NCI-H774 (cell line): ENCODE measurements at places on chromosomes 5 and 9.

- DNase-seq = peak; percentile 1
Measured at GRCh38 chr5:68015381-68016302, 199.9 kb upstream of the PIK3R1 start.

DNA sequence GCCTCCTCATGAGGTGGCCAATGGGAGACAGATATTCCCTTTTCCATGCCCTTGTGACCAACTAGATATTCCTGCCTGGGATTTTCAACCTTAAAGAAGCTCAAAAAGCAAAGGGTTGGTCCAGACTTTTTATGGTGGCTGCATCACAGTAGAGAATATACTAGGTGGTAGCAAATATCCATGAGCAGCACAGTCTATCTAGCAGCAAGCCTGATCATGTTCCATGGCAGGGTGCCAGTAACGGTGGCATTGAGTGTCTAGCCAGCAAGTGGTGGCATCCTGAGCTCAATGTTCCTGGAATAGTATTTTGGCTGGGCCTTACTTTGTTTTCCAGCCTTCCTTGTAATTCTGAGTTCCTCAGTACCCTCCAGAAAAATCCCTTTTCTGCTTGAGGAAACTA, 25.8 kb downstream of the CDC25C start:
- no peak for DNase-seq

DNA sequence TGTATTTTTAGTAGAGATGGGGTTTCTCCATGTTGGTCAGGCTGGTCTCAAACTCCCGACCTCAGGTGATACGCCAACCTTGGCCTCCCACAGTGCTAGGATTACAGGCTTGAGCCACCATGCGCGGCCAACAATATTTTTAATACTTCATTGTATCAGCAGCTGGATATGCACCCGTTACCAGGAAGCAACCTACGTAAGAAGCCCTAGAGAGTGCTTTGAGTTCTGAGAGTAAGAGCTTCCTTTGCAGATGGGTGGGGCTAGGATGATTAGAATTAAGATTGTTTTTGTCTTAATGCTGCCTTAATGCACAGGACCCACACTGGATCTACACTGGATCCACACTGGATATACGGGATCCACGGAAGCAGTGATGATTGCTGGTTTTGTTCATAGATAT, 123.9 kb upstream of the ABCA1 start:
- no peak for DNase-seq

GRCh38 chr9:120701248-120701647, 13.0 kb downstream of the MEGF9 start:
- no peak for DNase-seq

DNA sequence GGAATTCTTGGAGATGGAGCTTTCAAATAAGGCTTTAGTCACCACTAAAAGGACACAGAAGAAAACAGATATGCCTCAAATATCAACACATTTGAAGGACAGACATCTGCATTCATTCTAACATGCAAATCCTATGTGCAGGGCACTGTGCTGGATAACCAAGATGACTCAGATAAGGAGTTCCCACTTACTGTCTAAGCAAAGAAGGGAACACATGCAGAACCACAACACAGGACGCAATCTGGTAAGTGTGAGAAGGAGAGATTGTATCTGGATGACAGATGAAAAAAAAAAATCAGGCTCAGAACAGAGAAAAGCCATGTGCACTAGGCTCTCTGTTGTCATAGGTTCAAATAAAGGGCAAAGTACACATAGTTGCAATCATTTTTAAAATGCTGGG, 42.5 kb downstream of the ELAVL2 start:
- no peak for DNase-seq

DNA sequence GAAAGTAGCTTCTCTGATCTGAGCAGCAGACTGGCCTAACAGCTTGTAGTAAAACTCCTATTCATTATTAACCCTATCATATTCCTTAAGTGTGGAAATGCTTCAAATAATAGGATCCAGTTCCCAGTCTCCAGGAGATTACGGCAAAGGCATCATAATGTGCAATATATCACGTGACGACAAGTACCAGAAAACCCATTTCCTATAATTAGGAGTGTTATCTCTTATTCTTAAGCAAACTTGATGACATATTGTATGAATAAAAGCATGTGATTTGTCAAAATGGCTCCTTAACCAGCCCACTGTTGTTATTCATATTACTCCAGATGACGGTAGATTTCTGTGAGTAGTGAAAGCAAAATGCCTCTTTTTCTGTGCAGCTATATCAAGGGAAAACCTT, 2.9 kb downstream of the SV2C start:
- DNase-seq = no peak

GRCh38 chr5:73727470-73727869, 101.5 kb downstream of the ARHGEF28 start:
- DNase-seq = no peak

DNA sequence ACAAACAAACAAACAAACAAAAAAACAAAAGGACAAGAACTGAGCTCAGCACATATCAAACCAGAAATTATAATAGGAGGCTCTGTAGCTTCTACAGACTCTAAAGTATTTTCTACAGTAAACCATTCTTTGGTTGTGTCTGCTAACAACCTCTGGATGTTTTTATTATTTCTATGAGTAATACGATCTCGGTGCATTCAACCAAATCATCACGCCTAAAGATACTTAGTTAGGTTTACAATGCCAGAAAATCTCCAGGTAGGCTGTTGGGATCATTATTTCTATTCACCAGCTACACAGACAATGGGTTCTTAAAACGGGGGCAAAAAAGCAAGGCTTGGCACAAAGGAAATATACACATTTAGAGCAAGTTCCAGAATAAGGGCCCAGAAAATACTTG, 41.6 kb upstream of the ALDOB start:
- DNase-seq = no peak

DNA sequence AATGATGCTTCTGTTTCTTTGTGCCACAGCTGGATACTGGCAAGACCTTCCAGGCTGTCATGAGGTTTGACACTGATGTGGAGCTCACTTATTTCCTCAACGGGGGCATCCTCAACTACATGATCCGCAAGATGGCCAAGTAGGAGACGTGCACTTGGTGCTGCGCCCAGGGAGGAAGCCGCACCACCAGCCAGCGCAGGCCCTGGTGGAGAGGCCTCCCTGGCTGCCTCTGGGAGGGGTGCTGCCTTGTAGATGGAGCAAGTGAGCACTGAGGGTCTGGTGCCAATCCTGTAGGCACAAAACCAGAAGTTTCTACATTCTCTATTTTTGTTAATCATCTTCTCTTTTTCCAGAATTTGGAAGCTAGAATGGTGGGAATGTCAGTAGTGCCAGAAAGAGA, 65.5 kb downstream of the ACO1 start:
- no peak for DNase-seq

- no peak for DNase-seq
Measured at GRCh38 chr9:17651725-17652124, 72.9 kb downstream of the SH3GL2 start.

DNA sequence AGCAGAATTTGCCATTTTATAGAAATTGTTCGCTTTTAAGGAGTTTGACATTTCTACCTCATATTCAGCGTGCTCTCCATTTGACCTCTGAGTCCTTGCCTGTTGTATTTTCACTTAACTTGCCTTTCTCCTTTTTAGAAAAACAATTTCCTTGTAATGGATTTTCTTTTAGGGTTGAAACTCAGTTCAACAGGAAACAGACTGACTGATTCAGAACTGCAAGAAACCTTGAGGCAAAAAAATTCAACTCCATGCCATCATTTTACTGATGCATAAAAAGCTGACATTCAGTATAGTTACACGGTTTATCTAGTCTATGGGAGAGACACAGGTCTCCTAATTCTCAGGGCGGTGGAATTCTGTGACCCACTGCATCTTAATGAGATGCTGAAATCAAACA, 59.8 kb downstream of the MRPS30 start:
- no peak for DNase-seq

DNA sequence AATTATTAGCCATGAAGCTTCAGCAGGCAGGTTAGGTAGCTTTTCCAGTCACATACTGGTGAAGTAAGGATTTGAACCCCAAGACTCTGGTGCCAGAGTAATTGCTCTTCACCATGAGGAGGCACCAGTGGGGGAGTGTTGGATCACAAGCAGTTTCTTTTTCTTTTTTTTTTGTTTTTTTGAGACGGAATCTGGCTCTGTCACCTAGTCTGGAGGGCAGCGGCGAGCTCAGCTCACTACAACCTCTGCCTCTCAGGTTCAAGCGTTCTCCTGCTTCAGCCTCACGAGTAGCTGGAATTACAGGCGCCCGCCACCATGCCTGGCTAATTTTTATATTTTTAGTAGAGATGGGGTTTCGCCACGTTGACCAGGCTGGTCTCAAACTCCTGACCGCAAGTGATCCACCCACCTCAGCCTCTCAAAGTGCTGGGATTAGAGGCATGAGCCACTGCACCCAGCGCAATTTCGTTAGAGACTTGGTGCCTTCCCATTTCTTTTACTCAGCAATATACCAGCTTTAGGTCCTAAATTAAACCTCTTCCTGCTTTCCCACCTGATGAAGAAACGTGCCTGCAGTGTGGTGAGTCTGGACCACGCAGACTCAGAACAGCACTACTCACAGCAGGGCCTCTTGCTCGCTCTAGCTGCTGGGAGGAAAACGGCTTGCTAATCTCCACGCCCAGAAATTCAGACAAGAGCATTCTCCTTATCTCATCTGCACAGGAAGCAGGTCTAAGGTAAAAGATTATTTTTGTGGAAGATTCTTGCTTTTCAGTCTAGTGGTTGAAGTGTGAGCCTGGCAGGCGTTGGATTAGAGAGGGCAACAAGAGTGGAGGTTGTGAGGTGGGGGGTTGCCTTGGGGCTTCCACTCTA, at the start of gene S100Z:
TSS of gene S100Z (plus strand) at position 596 of the 873 bp plus-strand sequence. CDS start 25,346 bp downstream, outside the sequence.
- DNase-seq = no peak

DNA sequence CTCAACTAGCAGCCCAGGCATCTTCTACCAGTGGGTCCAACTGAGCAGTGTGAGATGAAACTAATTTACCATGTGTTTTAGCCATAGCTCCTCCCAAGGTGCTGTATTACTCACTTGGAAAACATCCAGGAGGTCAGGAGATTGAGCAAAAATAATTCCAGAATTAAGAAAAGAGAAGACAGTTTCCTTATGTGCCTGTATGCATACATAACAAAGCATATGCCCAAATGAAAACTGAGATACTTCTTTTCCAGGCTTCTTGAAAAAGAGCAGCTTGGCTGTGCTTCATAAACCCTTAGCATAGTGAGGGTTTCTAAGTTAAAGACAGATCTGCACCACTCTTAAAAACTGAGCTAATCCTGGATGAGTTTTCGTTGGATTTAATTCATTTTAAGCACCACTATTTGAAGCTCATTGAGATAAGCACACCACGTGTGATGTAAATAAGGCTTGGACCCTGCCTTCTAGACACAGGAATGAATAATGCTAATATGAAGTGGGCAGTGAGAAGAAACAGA, 119.4 kb downstream of the ADAMTS12 start:
- no peak for DNase-seq

DNA sequence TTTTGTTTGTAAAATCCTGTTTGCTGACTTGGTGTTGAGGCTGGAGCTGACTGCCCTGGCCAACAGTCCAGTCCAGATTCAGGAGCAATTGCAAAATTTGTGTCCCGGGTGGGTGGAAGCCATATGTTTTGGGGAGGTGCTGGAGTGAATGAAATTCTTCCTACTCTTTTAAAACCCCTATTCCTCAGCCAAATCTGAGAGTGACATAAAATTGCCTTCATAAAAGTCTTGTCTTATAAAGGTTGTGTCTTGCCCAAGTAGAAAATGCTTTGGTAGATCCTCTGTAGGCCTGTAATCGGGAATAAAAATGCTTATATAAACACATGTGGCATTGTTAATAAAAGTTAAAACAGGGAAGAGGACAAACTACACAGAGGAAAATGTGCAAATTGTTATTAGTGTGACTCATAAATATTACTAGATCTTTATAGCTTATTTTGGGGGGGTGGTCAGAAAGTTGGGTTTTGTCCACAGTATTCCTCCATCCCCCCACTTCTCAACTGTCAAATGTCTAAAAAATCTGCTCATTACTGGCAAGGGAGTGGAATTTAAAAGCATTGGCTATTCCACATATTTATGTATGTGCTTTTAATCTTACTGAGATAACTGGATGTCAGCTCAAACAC, 45.6 kb downstream of the NNT start:
- no peak for DNase-seq

DNA sequence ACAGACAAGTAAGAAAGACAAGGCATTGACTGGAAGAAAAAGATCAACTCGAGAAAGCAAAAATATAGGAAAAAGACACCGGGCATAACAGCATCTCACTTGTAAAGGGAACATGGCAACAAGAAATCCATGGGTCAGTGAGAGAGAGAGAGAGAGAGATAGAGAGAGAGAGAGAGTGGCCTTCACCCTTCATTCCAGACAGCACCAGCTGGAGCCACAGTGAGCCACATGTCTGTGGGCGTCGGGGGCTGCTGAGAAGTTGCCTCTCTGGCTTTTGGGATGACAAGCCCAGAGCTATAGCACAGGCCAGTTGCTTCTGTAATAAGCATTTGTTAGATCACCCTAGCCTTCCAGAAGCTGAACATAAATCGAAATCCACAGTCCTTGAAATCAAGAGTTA, 20.3 kb upstream of the ENC1 start:
- DNase-seq = no peak

DNA sequence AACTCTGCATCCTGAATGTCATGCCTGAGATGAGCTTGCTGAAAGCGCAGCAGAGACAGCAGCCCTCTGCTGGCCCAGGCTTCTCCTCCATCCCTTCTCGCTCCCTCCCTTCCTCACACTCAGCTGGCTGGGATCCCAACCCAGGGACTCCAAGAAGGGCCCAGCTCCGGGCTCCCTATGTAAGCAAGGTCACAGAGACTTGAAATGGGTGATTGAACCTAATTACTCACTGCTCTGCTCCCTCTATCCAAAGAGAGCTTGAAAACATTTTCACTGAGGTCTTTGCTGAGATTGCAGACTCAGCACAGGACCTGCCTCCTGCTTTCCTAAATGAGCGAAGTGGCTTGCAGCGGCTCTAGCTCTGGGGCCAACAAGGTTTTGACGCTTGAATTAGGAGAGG, 42.8 kb downstream of the RAPGEF1 start:
- DNase-seq = no peak

- DNase-seq = no peak
Measured at GRCh38 chr5:100746730-100747129, 156.4 kb downstream of the ST8SIA4 start.

GRCh38 chr9:127856094-127856728, 1.8 kb upstream of the ENG start:
- DNase-seq = no peak

GRCh38 chr9:8474937-8475336, 675.4 kb upstream of the DMAC1 start:
- DNase-seq = no peak

GRCh38 chr9:6460189-6460768, 47.3 kb downstream of the UHRF2 start:
- no peak for DNase-seq

- no peak for DNase-seq
Measured at GRCh38 chr9:130890870-130891687, 5.5 kb downstream of the QRFP start.

GRCh38 chr5:75045071-75045470, 7.3 kb downstream of the GCNT4 start:
- DNase-seq = no peak

- DNase-seq = no peak
Measured at GRCh38 chr9:37961351-37961750, 57.4 kb upstream of the SLC25A51 start.

DNA sequence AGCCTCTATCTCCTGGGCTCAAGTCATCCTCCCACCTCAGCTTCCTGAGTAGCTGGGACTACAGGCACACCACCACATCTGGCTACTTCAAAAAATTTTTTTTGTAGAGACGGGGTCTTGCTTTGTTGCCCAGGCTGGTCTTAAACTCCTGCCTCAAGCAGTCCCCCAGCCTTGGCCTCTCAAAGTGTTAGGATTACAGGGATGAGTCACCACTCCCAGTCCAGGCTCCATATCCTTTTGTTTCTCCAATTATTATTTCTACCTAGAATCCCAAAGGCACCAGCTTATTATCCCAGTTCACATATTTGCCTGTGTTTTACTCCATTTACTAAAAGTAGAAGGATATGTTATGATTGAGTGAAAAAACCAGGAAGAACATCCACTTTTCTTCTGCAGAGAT, 84.9 kb downstream of the TEK start:
- DNase-seq = no peak
